T-helper 2 cell treated with Interferon-gamma antibody and Interleukin-4, amounts not matched to agents 5 μg/mL and 100 μg/mL, for 36 hours (primary cell): ENCODE measurements at places on chromosomes 1 and 21.

DNA sequence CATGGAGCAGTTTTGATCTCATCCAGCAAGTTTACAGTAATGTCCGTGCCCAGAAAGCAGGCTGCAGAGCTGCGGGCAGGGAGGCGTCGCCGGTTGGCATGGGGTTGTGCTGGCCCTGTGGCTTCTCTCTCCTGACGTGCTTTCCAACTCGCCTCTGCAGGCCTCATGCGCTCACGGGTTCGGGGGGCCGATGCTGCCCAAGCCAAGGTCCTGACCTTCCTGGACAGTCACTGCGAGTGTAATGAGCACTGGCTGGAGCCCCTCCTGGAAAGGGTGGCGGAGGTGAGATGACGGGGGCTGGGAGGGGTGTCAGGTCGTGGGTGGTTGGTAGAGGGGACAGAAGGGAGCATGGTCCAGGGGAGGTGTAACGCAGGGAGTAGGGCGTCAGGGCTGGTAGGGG is 176.1 kb downstream of the GALNT2 start:
- DNase-seq = no peak

GRCh38 chr1:9129266-9130041 is 552 bp upstream of the GPR157 start:
- DNase-seq = peak; percentile 79

- no peak for DNase-seq
These were observed 4.6 kb downstream of the CTPS1 start for GRCh38 chr1:40984066-40984465.

GRCh38 chr1:37672136-37672870 is 20.0 kb upstream of the CDCA8 start:
- no peak for DNase-seq

DNA sequence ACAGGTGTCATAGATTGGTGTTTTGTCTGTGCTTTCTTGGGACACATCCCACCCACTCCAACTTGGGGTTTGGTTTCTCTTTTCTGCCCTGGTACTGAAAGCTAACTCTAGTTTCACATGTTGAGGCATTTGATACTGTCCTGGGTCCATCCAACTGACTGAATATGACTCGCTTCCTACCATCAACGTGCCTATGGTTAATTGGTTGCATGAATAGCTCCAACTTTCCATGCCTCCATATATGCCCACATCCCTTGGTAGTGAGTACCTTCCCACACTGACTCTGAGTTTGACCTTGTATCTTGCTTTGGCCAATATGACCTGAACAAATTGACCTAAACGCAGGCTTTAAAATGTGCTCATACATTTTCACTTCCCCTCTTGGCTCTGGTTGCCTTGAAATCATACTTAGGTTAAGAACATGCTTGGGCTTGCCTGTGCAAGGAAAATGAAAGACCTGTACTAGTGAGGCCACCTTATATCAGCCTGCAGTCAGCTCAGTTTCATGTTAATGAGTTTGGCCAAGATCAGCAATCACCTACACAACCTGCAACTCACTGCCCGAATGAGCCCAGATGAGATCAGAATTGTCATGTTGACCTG is 81.0 kb upstream of the KCNK2 start:
- DNase-seq = no peak

DNA sequence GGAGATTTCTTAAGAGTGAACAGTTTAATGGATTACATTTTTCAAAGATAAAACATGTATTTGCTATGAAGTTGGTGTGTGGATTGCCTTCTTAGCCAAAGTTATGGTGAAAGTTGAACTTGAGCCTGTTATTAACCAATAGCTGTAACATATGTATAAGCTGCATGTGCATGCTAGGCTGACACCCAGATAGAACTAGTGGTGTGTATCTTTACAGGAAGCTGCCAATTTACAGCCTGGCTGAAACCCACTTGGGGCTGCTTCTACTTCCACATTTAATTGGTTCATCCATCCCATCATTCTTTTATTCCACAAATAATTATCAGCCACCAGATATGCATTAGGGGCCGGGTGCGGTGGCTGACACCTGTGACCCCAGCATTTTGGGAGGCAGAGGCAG is 3.3 kb downstream of the PLA2G5 start:
- DNase-seq = no peak

DNA sequence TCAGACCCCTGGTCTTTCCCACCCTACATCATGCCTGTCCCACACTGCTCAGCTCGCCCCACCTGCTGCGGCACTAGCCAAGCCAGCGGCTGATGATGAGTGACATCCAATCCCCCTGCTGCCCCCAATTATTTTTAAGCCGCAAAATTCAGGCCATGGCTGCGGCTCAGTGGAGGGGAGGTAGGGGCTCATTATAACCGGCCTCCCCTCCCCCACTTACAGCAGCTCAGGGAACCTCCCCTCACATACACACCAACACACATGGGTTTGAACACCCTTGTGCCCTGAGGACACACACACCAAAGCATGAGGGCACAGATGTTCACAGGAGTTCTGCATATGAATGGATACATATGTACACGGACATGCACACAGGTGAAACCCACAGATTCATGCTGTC is 5.3 kb downstream of the ADGRB2 start:
- DNase-seq = no peak

DNA sequence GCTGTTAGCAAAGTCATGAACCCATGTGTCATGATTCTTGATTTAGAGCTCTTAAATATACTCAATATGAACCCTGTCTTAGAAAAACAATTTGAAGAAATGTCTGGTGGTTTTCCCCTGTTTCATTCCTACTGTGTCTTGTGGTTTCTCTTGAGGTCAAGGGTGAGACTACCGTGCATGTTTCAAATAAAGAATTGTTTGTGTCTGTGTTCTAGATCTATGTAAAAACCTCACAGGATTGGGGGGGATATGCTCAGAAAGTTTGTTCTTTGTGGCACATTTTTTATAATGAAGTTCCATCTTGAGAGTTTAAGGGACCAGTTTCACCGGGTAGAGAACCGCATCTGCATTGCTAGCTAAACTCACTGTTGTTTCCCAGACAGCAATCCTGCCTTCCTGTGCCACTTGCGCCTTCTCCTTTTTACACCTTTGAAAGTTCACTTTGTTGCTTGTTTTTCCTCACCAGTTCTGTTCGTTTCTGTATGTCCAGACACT is 30.9 kb upstream of the CACYBP start:
- DNase-seq = peak; percentile 48

GRCh38 chr1:81978945-81979344 is 178.2 kb downstream of the ADGRL2 start:
- no peak for DNase-seq

DNA sequence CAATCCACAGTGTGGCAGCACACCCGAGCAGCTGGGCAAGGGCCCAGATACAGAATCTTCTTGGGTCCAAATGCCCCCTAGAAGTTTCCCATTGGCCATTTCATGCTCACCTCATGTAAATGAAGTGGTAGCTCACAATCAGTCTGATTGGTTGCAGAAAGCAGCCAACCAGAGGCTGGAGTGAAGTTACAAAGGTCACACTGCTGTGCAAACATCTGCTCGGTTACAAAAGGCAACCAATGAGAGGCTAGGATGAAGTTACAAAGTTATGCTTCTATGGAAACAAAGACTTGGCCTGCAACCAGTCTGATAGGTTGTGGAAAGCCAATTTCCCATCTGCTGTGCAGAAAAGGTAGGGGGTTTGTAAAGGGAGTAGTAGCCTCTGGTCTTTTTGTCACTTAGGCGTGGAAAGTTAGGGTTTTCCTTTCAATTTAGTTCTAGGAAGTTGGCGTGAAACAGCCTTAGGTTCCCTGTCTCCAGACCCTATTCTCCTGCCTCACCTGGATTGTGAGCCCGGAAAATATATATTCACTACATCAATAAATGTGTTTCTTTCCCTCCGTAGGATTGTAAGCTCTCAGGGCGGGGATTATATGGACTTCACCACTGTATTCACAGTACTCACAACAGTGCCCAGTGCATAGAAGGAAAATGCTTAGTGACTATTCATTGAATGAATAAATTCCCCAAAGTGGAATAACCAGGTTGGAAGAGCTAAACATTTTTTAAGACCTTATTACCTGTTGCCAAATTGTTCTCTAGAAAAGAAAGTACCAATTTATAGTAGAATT is 91.9 kb downstream of the URB2 start:
- no peak for DNase-seq

- peak; percentile 44 for DNase-seq
These were observed 40.2 kb upstream of the CAMTA1 start for GRCh38 chr1:6745073-6745472.

DNA sequence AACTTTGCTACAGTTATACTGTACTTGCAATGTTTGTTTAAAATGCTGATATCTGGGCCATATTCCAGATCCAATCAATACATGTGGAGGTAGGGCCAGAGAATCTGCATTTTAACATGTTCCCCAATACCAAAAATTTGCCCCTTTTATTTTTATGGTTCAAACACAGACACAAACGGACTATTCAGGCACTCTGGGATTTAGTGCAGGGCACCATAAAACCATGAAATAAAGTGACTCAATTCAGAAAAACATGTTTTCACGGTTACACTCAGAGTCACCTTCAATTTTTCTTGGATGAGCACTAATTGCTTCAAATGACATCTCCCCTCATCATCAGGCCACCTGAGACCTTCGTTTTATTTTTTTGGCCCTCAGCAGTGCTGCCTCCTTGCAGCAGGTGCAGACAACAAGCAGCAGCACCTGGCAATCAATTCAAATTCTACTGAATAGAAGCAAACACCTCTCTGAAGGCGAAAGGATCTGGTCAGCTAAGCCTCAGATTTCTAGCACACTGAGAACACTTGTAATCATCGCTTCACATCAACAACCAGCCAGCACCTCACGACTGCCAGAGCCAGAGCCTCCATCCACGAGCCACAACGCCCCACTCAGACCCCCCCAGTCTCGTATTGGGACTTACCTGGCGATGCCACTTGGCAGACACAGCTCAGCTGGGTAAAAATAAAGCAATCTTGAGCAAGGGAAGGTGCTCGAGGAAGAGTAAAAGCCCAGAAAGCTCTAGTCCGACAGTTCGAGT is 1.1 kb downstream of the ERO1B start:
- no peak for DNase-seq

GRCh38 chr21:16741141-16741665 is 771.6 kb upstream of the CXADR start:
- no peak for DNase-seq

DNA sequence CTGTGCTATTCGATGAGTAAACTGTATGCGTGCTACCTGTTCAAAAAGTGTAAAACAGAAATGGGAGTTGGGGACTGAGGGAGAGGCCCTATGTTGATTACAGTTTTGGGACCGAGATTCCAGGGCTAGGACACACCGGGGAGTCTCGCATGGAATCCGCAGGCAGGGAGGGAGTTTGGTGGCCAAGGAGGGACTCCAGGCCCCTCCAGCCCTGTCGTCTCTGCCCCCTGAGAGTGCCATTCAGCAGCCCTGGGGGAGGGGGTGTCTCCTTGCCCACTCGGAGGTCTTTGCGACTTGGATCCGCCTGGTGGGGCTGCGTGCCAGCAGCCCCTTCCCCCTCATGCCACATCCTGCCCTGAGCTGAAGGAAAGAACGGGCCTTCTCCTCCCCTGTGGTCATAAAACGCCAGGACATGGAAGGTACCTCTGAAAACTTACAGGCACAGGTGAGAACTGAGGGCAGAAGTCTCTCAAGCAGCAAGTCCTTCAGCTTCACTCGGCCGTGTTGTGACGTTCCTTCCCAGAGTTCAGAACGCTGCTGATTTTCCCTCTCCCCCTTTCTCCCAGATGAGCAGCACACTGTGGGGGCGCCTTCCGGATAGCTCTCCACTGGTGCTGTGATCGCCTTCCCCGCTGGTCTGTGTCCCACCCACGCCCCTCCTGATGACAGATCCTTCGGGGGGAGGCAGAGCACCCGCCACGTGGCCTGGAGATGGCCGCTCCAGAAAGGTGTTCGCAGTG is 141.4 kb downstream of the PEX14 start:
- DNase-seq = no peak

- no peak for DNase-seq
These were observed 206.0 kb downstream of the LYPLAL1 start for GRCh38 chr1:219379691-219380090.
